ENCODE measurements at places on chromosomes 4 and X. TPM values are rescaled to one million over a fixed set of nuclear protein-coding genes. Genes with fewer than 3 reads are reported as not detected.

Gene MTNR1A
- not detected for total RNA-seq

Gene NEUROG2
- total RNA-seq = not detected

Gene CDS1
- total RNA-seq = 0.85 TPM

Gene CNKSR2
- 20.6 TPM for total RNA-seq

Gene PAGE1
- not detected for total RNA-seq

Gene ADGRG4
- total RNA-seq = not detected

Gene TEX13C
- not detected for total RNA-seq

Gene IL2
- total RNA-seq = not detected

Gene SYNPO2
- 1.0 TPM for total RNA-seq

- DNase-seq = no peak
Observed at GRCh38 chrX:124348885-124349453, 2.6 kb downstream of the SH2D1A start.

GRCh38 chr4:177376024-177376423 is 66.2 kb downstream of the AGA start:
- no peak for DNase-seq

- DNase-seq = no peak
Observed at GRCh38 chr4:167826281-167826680, 266.1 kb upstream of the ANXA10 start.

GRCh38 chrX:47515941-47516665 is 33.1 kb upstream of the ZNF41 start:
- DNase-seq = no peak

- DNase-seq = no peak
Observed at GRCh38 chr4:119664168-119664907, 35.7 kb upstream of the PDE5A start.

- DNase-seq = no peak
Observed at GRCh38 chr4:74283614-74284013, 24.7 kb upstream of the EPGN start.

- DNase-seq = no peak
Observed at GRCh38 chr4:186881521-186882220, 158.0 kb upstream of the FAT1 start.

GRCh38 chr4:7591409-7592053 is 156.8 kb upstream of the PSAPL1 start:
- no peak for DNase-seq

DNA sequence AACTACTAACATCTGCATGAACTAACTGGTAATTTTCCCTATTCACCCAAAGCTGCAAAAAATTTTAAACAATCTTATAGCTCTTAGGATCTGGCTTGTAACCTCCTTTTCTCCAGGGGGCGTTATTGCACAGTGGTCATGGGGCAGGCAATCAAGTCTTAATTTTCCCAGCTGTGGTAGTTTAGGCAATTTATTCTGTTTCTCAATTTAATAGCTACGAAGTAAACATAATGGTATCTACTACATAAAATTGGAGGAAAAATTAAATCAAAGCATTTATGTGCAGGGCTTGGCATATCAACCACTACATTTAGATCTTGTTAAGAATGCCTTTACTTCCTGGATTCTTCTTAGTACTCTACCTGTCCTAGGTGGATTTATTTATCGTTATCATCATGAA is 137.4 kb upstream of the GUCY1A1 start:
- DNase-seq = no peak

DNA sequence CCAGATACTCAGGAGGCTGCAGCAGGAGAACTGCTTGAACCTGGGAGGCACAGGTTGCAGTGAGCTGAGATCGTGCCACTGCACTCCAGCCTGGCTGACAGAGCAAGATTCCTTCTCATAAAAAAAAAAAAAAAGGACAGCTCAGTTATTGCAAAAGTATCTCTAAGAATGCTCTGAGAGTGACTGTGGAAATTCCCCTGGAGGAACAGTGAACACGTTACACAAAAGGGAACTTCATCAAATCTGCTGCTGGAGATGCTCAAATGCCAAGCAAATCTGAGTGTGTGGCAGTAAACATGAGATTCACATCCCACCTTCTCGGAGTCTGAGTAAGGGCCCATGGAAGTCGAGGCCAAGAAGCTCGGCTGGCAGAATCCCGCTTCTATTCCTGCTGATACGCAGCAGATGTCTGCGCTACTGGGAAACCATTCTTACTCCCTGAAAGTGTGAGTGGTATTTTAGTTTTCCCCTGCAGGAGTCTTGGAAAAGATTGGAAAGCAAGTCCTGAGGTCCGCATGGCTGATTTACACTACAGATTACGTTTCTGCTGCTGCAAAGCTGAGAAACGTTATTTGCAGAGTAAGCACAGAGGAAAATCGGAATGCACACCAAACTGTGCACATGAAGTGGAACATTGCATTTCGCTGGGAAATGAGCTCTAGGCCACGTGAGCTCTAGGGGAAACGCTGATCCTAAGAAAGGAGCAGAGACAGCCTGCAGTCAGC is 162.9 kb downstream of the NSUN7 start:
- DNase-seq = no peak

DNA sequence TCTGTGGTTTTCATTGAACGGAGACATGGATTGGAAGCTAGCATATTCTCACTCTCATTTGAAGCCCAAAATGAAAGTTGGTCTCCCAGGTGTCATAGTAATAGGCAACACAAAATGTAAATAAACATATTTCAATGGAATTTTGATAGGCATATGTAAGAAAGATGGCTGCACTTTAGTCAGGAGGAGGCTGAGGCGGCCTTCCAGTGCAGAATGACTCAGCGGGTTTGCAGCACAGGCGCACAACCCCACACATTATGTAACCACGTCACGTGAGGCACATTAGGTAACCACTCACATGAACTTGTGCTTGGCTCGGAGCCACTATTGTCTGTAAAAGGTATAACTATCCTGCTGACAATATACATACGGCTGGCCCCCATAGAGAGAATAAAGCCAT is 381.7 kb downstream of the GPAT3 start:
- DNase-seq = no peak

DNA sequence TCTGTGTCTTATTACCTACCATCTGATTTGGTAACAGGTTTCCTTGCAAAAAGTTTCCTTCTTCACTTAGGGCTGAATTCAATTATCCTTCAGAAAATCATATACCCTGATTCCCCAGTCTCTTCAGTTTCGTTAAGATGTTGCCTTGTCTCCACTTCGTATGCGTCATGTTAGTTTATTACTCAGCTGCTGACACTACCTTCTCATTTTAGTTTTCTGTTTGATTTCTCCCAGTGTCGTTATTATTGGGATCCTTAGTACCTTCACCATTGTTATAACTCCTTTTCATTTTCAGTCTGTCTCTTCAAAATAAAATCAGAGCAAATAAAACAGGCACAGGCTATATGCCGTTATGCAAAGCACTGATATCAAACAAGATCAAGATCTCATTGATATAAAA is 87.5 kb upstream of the RBPJ start:
- no peak for DNase-seq

GRCh38 chr4:18081708-18082107 is 60.2 kb upstream of the LCORL start:
- no peak for DNase-seq

DNA sequence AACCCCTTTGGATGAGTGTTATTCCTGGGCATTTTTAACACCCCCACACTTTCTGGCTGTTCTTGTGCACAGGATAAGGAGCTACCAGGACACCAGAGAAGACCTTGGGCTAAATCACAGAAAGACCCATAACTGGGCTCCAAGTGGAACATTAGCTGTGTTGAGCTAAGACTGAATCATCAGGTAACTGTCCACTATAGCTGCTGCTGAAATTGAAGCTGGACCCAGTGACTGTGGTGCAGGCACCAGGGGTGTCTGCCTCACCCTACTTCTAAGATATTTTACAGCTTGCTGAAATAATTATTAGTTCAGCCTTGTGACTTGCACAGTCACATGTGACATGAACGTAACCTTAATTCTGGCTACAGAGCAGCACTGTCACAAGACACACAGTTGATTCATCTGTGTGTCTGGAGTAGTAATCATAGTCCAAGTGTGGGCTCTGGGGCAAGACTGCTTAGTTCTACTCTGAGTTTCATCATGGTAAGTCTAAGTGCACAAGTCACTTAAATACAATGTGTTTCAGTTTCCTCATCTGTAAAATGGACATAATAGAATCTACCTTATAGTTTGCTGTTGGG is 127.4 kb downstream of the SLC39A8 start:
- no peak for DNase-seq

DNA sequence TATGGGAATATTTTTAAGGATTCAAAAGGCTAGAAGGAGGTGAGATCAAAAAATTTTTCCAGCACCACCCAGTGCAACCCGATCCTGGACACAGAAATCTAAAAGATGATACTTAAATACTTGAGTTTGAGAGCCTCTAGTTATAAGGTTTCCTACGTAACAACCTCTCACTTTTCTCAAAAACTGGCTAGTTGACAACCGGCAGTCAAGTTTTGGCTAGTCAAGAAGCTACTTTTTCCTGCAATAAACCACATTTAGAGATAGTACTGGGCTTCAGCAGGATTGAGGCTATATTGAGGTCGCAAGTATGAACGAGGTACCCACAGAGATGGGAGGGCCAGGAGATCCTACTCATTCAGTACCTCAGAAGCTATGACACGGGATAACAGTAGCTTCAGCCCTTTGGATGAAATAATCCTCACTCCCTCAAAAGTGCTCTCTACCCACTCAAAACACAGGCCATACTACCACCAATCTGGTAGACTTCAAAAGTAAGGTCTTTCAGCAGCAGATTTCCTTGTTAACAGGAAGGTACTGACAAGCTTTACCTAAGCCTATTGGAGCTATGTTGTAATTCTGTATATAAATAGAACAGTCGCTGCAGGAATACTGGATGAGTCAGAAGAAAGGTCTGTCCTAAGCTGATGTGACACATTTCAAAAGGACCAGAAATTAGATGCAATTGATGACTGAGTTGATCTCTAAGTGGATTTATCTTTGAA is 1.5 kb upstream of the TSPAN5 start:
- no peak for DNase-seq

DNA sequence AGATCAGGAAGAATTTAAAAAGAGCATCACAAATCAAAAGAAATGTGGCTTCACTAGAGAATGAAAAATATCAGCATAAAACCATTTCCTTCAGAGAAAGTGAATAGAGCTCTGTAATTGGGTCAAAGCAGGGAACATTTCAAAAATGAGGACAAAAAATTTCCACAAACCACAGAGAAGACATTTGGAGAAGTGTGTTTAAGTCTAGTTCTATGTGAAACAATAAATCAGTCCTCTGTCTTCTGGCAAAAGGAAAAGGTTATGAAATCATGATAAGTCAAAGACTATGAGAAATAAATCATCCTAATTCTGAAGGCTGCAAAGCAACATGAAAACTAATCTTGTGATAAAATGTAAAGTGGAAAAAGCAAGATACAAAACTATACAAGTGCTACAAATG is 27.9 kb downstream of the SMPX start:
- DNase-seq = no peak

GRCh38 chr4:113699772-113700171 is 61.8 kb downstream of the CAMK2D start:
- no peak for DNase-seq

All from naive thymus-derived CD8-positive, alpha-beta T cell (primary cell).